T-helper 1 cell (primary cell): ENCODE measurements at places on chromosomes 7 and 10.

- DNase-seq: no peak
These were observed 11.0 kb downstream of the TWIST1 start for GRCh38 chr7:19106241-19107080.

GRCh38 chr10:21099291-21100062 lies 202.4 kb upstream of the NEBL start:
- DNase-seq: no peak

- DNase-seq: no peak
These were observed 101.0 kb downstream of the SVIL start for GRCh38 chr10:29533696-29534285.

- DNase-seq: no peak
These were observed 49.5 kb upstream of the RSU1 start for GRCh38 chr10:16866541-16867275.

DNA sequence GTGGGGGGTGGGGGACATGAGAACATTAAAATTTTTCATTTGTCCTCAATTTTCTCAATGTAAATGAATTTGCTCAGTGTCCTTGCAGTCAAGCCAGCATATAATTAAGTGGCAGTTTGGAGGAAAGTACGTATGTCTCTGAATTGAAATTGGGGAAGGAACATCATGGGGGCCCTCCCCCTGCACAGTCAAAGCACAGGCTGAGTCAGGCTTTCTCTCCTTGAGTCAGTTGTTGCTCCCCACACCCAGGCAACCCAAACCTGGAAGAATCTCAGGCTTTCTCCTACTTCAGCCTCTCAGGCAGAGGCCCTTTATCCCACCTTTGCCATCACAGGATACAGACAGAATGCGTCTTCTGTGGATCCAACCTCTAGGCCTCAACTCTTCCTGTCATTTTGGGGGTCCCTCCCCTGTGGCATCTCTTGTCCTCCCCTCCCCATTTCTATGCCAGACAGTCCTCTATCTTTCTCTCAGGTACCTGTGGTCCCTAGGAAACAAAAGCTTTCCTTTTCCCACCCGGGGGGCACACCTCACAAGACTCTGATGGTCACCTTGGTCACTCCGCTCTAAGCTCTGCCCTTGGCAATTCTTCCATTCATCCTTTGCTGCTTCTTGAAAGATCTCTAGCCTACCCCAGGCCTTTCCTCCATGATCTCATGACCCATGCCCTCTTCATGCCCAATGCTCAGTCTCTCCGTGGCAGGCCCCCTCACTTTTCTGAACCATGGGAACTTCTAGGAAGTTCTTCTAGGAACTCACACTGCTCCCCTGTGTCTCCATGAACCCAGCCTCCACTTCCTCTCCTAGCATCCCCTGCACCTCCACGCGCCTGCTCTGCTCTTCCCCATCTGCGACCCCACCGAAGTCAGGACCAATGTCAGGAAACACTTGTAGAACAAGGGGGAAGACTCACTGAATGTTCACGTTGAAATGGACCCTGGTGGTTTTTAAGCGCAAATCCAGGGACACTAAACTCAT lies 40.4 kb downstream of the CREB3L2 start:
- DNase-seq: no peak

GRCh38 chr10:93454146-93454545 lies 28.0 kb downstream of the MYOF start:
- no peak for DNase-seq
